CD4-positive, alpha-beta T cell treated with Interleukin-1 beta for 1 hour (primary cell): ENCODE measurements at places on chromosomes 16 and 17.

DNA sequence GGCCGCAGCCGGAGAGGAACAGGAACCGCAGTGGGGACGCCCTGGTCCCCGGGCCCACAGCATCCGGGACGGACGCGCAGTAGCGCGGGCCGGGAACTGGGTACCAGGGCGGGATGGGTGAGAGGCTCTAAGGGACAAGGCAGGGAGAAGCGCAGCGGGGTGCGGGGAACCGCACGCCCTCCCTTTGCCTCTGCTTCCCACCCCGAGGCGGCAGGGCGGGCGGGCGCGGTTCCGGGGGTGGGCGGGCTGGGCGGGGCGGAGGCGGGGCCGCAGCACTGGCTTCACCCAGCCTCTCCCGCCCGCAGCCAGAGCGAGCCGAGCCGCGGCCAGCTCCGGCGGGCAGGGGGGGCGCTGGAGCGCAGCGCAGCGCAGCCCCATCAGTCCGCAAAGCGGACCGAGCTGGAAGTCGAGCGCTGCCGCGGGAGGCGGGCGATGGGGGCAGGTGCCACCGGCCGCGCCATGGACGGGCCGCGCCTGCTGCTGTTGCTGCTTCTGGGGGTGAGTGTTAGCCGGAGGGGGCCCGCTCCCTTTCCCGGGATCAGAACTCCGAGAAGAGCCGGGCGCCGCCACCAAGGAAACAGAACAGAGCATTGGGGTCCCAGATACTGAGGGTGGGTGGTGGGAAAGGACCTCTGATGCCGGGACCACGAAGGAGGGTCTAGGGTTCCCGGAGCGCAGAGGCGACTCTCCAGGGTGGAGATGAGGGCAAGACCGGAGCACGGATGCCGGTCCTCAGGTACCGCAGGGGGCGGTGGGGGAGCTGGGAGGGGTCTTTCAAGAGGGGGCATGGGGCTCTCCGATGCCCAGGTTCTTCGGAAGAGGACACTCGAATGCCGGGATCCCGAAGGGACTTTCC is at the start of gene NGFR:
Gene NGFR (plus strand): TSS at position 308 of the 856 bp plus-strand sequence. CDS start 125 bp downstream, at position 433.
- peak; percentile 66 for DNase-seq

- no peak for DNase-seq
These were observed 38.4 kb upstream of the XYLT1 start for GRCh38 chr16:17509194-17509593.

- no peak for DNase-seq
These were observed 519 bp downstream of the ST6GALNAC2 start for GRCh38 chr17:76585033-76585648.

DNA sequence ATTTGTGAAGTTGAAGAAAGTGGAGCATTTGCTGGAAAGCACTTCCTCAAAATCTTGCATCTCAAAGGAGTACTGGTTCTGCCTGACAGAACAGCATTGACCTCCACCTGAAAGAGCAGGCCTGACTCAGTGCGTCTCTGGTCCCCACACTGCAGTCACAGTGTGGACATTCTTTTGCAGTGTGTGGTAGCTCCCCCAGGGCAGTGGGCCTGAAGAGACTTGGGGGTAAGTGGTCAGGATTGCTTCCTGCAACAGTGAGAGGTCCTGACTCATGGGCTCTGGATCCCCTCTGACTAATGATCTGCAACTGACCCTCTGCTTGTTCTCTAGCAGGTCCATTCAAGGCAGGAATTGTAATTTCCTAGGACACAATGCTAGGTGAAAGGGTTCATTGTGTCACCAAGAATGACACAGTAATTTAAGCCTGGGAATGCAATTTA is 204.9 kb upstream of the KCNJ16 start:
- DNase-seq: no peak

GRCh38 chr16:8893976-8894690 is 12.0 kb downstream of the LITAFD start:
- no peak for DNase-seq

DNA sequence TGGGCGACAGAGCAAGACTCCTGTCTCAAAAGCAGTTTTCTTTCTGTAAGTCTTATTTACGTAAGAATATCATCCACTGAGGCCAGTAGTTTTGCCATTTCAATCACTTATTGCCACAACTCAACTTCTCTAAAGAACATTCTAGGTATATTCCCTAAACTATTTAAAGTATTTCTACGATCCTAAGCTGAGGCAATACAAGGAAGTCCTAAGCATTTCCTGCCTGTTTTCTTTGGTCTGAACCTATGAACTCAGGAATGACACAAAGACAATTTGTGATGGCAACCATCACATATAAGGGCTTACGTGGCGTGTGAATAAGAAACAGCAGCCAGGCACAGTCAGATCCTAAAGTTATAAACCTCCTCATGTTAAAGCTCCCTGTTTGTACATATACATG is 14.2 kb downstream of the USP36 start:
- DNase-seq: no peak

DNA sequence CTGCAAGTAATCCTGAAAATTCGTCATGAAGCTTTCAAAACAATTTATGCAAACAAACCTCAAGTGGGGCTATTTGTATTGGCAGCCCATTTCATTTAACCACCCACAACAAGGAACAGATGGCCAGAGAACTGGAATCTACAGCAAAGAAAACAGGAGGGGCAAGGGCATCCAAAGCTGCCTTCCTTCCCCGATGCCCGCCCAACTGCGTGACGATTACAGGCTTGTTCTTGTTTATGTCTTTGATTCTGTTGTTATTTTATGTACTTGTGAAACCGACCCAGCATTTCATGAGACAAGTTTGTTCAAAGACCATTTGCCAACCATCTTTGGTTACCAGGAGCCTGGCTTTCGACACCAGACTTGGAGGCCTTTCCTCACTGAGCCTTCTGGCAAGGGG is 59.1 kb upstream of the IRX6 start:
- DNase-seq: no peak

- no peak for DNase-seq
These were observed 21.5 kb downstream of the COPZ2 start for GRCh38 chr17:48016112-48016511.

- no peak for DNase-seq
These were observed 59.0 kb upstream of the MED9 start for GRCh38 chr17:17417718-17418181.

GRCh38 chr17:43779145-43780125 is 658 bp upstream of the DUSP3 start:
- no peak for DNase-seq

DNA sequence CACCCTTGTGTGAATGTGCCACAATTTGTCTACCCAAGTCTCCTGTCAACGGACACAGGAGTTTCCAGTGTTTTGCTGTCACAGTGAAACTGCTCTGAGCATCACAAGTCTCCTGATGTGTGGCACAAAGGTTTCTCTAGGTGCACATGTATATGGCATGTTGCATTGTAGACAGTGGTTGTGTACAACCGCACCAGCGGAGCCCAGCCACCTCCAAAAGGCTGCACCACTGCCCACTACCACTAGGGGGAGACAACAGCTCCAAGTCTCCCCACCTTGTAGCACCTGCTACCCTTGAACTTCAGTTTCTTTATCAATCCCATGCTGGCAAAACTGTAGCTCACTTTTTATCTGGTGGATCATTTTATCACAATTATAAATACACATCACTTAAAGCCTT is 95.5 kb upstream of the ZNF469 start:
- no peak for DNase-seq

GRCh38 chr16:27851586-27851985 is 211.9 kb downstream of the GSG1L start:
- DNase-seq: no peak

DNA sequence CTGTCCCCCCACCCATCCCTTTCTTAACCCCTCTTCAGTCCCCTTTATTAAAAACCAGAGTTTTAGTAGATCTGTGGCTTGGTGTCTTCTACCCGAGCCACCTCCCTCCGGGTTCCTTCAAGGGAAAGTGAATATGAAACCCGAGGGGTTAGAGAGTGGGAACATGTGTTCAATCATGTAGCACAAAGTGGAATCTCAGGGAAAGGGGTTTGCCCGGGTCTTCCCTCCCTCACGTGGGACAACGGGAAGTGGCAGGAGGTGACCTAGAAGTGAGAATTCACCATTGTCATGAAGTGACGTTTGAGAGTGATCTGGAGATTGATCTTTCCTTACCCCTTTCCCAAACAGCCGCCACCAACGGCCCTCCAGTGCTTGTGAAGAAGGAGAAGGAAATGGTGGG is 5.0 kb downstream of the RNF227 start:
- DNase-seq: no peak

GRCh38 chr16:30561089-30561816 is 3.1 kb upstream of the ZNF764 start:
- DNase-seq: peak; percentile 31

DNA sequence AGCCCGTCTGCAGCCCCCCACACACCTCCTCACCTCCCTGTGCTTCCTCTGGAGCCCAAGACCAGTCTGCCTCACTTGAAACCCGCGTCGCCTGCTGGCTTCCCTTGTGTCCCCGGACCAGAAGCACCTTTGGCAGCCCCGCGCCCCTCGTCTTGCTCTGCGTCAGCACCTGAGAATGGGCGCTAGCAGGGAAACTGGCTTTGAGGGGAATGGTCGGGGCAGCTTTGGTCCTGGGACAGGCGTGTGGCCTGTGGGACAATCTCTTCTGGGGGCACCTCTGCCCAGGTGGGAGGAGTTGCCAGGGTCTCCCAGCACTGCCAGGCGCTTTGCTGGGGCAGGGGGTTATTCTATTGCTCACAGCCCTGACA is 3.6 kb upstream of the MAFG start:
- no peak for DNase-seq

- DNase-seq: no peak
These were observed 15.5 kb downstream of the UTS2R start for GRCh38 chr17:82386881-82387704.

GRCh38 chr16:72856797-72857196 is 191.1 kb downstream of the ZFHX3 start:
- no peak for DNase-seq

DNA sequence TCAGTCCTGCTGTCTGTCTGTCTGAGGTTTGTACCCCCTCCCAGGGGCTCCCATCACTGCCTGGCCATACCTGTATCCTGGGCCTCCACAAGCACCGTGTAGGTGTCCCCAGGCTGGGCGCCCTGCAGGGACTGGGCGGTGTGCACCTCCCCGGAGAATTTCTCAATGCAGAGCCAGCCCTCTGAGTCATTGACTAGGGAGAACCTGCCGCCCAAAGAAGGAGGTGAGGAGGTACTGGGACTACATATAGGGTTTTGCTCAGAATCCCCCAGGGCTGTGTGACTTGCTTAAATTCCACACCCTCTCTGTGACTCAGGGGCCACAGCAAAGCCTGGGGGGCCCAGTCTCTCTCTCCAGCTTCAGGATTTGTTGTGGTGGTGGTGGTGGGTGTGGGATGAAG is 7.6 kb downstream of the CDH16 start:
- no peak for DNase-seq

GRCh38 chr17:50058296-50058953 is 2.5 kb downstream of the ITGA3 start:
- no peak for DNase-seq

GRCh38 chr17:8163978-8164814 is 1.4 kb upstream of the VAMP2 start:
- DNase-seq: peak; percentile 81

- no peak for DNase-seq
These were observed 77.7 kb downstream of the AATF start for GRCh38 chr17:37026531-37026869.

DNA sequence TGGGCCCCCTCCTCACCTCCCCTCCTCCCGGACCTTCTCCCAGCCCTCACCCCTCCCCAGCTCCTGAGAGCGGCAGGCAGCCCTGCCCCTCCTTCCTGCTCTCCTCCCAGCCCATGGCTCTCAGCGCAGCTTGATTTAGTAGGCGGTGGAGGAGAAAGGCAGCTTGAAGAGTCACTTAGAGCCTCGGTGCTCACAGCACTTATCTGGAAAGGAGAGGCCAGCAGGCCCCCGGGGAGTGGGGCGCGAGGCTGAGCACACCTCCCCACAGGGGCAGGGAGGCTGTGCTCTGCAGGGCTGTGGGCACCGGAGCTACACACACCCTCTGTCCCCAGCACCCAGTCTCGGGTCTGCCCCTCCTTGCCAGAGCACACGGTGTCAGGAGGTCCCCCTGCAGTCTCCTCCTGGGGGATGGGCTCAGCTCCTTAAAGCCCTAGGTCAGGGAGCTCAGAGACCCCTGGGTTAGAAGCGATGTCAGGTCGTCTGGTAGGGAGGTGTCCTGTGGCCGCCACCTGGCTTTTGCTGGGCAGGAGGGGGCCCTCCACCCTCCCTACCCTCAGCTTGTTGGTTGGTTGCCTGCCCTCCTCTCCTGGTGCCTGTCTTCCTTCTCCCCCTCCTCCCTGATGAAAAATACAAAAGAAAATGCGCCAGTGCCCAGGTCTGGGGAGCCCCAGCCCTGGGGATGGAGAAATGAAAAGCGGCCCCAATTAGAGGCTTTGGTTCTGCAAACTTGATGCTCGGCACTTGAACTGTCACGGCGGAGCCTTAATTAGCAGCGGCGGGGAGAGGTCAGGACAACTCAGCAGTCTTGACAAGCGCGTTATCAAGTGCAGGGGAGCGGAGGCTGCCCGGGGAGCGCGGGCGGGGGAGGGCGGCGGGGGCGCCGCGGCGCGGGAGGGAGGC is 151.1 kb upstream of the GSE1 start:
- no peak for DNase-seq

- peak; percentile 49 for DNase-seq
These were observed 31.2 kb downstream of the NFATC3 start for GRCh38 chr16:68116256-68116867.

- DNase-seq: peak; percentile 22
These were observed 7.4 kb downstream of the CRISPLD2 start for GRCh38 chr16:84827131-84827574.

DNA sequence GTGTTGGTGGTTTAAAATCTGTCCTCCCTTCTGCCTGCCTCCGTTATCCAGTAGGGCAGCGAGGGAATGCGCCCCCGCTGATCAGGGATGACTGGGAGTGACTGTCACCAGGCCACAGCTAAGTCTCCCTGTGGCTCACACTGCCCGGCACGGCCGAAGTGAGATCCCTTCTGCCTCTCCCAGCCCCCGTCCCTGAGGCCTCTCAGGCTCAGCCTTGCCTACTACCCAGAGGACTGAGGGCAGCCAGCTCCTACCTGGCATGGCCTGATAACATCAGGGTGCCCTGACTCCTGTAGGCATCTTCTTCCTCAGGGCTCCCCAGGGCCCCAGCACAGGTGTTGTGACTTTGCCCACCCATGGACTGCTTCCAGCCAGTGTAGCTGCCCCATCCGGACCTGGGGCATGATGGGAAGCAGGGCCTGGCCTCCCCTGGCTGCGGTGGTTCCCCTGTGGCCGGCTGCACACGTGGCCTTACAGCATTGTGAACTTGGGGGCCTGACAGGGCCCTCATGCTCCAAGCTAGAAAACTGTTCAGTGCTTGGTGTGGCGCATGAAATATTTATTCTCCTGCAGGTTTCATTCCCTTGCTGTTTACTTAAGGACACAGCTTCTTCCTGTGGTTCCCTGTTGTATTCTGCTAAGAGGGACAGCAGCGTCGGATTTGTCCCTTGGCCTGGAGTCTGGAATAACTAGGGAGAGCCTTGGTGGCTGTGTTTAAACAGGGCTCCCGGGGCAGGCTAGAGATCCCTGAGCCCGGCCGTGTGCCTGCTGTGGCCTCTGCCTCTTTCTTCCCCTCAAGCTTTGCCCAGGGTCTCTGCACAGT is 30.0 kb downstream of the GINS2 start:
- DNase-seq: no peak
